Activated naive CD8-positive, alpha-beta T cell treated with anti-CD3 and anti-CD28 coated beads, Interleukin-2, amount 50 U/mL, for 16 hours (primary cell): ENCODE measurements at places on chromosomes 5 and 9.

DNA sequence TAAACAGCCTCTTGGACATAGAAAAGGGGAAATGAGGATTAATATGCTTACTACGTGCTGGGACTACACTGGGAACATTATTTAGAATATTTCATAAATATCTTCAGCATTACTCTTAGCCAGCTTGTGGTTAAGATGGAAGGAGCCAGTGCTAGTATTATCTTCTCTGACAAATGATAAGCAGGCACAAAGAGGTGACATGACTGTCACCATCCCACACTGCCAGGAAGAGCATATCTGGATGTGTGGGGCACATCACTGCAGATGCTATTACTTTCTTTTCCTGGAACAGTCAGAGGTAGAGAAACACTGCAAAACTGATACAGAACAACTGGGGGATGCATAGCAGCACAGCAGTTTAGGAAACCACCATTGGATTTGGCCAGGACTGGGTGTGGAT, 281.0 kb upstream of the TNC start:
- DNase-seq = no peak

- DNase-seq = no peak
These were observed 72.9 kb upstream of the PRLR start for GRCh38 chr5:35303152-35303551.

DNA sequence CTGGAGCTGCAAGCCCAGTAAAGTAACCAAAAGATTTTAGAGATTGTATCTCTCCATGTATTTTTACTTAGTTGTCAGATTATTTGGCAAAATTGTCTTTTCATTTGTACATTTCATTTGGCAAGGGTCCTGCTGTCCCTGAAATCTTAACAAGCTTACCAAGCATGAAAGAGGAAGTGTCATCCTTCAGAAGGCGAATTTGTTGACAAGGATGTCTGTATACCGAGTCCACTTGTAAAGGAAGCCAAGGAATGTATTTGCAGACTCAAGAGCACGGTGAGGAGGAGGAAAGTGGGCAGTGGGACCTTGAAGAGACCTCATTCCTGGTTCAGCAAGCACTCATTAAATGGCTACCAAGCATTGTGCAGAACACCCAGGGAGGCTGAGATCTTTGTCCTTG, 7.5 kb upstream of the OTULINL start:
- DNase-seq = no peak

DNA sequence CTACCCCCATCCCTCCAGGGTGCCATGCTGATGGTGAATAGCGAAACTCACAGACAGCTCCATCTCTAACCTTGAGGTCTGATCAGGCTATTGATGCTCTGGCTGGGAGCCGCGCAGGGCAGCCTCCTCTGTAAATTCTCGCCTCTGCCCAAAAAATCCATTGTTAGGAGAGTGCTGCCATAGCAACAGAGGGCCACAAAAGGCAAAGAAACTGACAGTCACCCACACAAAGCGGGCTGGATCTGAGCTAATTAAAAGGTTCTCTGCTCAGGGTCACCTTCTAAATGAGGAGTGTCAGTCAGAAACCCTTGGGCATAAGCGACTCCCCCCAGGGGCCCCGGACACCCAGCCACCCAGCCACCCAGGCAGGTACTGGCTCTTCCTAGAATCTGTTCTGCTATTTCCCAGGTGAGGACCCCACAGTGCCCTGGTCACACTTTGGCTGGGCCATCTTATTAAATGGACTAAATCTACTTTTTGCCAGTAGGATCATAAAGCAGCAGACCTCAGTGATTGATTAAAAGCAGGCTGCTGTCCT, 126.7 kb downstream of the MED10 start:
- no peak for DNase-seq

DNA sequence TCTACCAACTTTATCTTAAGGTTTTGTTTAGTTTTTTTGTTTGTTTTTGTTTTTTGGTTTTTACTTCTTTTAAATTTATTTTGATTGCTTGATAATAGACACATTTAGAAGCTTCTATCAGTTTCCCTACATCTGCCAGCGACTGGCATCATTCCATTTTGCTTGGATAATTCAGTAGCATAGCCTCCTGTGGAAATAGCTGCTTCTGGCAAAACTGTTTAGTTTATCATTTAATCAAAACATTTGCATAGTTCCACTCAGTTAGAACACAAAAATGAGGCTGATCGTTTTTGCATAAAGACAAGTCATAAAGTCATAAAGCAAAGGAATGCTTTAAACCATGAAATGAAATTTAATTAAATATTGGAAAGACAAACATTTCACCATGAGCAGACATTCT, 133.7 kb upstream of the NFIL3 start:
- no peak for DNase-seq

DNA sequence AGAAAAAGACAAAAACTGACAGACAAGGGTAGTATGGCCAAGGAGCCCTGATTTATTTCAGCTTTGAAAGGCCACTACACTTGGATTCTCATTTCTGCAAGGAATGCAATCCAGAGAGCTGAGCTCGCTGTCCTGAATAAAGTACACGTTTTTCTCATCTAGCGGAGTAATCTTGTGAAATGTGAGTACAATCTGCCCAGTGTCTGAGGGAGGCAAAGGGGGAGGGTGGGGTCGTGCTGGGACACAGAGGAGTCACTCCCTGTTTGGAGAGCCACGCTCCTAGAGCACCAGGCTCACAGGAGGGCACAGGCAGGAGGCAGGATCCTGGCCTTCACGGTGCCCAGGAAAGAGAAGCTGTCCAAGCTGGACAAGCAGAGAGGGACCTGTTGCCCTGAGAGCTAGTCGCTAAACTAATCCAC, 51.0 kb upstream of the IFNK start:
- no peak for DNase-seq

DNA sequence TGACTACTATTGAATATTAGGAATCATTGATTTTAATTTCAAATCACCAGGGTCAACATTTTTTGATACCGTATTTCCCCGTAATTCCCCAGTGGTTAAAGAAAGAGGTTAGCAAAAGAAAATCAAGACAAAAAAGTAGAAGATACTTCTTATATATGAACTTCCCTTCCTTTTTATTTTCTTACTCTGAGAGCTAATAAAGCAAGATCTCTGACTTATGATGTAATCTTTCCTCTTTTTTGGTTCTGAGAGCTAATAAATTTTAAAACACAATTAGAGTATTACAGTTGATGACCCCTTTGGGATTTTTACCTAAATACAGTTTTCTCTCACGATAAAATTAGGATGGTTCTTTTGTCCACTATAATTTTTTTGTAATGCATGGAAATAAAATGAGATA, 9.2 kb upstream of the FYB1 start:
- DNase-seq = no peak

- DNase-seq = no peak
These were observed 53.3 kb upstream of the CTSL start for GRCh38 chr9:87672586-87672985.

- no peak for DNase-seq
These were observed 109.8 kb upstream of the EDIL3 start for GRCh38 chr5:84494453-84494852.

DNA sequence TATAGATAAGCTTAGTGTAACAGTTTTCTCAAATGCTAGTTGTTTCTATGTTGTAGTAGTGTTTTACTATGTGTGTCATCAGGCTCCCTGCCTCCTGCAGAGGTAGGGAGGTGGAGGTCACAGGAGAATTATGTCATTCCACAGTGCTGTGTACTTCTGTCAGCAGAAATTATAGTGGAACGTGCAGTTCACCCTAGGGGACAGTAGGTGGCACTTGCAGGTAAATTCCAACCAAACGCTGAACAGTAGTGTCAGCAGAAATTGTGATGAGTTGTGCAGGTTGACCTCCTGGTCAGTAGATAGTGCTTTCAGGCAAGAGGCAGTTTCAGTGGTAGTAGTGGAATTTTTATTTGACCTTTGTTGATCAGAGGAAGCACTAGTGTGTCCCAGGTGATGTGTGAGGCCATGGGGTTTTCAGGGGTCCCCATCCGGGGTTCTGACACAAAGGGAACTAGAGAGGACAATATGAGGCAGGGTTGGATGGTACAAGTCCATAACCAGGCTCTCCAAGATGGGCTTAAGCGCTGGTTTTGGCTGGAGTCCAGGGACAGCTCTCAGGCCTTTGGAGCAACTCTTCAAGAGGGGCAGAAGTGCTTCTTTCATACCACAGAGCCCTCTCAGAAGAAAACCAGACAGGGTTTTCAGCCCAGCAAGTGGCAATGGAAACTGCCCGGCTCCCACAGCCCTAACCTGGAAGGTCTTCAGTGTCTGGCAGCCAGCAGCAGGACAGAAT, 402.9 kb downstream of the CYLC2 start:
- no peak for DNase-seq

DNA sequence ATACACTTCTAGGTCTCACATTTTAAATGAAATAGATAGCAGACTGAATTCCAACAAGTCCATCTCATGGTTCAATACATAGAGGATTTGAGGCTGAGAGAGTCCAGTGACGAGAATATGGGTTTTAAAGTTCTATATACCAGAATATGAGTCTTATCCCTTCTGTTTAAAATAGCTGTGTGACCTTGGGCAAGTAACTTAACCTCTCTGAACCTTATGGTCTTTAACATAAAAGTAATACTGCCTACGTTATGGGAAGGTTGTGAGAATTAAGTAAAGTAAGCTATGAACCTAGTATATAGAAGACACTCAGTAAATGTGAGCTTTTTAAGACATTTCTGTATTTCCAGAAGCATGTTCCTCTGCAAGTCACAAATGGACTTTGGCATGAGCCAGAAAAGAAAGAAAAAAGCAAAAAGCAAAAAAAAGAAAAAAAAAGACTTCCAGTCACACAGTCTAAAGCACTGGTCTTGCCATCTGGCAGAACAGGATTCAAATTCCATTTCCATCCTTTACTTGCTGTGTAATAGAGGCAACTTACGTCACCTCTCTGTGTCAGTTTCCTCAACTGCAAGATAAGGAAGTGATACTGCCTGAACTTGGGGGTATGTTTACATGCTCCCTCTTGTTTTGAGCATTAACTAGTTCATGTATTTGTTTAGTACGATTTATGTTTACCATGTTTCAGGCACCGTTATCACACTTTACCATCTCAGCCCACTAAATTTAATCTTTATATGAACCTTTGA, 248.2 kb downstream of the TRIM32 start:
- DNase-seq = no peak

- no peak for DNase-seq
These were observed 367.0 kb downstream of the NTRK2 start for GRCh38 chr9:85036496-85036895.

DNA sequence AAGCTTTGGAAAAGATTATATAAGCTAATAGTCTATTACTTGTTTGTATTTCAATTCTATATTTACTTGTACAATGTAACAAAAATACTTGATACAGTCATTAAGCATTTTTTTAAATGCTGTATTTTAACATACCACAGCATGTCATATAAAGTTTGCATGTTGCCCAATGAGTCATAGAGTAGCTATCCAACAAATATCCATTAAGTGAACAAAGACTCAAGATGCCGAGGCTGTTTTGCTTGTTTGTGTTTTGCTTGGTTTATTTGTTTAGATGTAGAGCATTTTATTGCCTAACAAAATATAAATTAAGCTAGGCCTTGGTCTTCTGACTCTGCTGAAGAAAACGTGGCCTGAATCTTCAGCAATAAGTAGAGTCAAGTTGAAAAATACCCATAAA, 1584.3 kb upstream of the NUDT12 start:
- DNase-seq = no peak

GRCh38 chr5:158987231-158987630, 112.5 kb downstream of the EBF1 start:
- DNase-seq = no peak

DNA sequence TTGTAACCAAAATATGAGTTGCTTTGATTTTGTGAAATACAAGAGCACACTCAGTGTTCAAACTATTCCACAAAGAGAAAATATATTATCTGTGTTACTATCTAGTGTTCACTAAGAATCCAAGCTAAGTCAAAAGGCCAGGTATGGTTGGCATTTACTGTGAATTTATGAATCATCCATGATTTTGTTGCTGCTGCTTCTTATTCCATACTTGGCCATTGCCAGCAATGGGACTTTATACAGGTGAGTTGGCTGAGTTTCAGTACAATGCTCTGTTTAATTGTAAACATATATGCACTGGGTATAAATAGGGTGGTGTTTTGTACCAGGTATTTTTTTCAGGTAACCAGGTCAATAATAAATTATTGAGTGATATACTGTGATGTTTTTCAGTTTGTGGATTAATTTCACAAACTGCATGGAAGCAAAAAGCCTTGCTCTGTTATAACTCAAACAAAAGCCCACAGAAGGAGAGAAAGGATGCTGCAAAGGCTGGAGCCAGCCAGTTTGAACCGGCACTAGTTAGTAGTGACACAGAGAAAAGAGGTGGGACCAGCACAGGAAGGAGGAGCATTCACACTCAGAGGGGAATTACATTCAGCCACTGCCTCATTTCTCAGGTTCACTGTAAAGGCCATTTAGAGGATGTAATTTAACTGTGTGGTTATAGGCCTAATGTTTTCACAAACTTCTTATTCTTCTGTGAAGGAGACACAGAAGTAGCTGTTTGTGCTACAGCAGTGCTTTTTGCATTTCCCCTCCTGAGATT, 381.8 kb downstream of the ADGRV1 start:
- no peak for DNase-seq

GRCh38 chr9:109336409-109336808, 15.6 kb upstream of the EPB41L4B start:
- DNase-seq = no peak

DNA sequence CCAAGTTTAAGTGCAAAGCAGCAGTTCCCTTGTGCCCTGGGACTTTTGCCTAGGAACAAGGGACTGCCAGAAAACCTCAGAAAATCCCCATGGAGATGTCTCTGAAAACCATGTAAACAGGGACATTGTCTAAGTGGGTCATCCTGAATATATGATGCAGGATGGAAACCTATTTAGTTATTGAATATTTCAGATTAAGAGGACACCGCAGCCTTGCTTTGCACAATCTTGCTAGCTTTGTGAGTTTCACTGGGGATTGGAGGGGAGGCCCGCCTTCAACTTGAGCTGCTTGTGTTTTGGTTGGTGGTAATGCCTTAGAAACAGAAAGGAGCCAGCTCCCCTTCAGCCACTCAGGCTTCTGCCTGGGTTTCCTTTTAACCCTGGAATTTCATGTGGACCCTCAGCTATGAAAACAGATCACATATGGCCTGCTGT, 112.8 kb downstream of the C9orf152 start:
- DNase-seq = no peak

- no peak for DNase-seq
These were observed 1061.8 kb downstream of the CDH12 start for GRCh38 chr5:21791304-21791703.

- no peak for DNase-seq
These were observed 105.1 kb upstream of the GNA14 start for GRCh38 chr9:77753180-77753579.

DNA sequence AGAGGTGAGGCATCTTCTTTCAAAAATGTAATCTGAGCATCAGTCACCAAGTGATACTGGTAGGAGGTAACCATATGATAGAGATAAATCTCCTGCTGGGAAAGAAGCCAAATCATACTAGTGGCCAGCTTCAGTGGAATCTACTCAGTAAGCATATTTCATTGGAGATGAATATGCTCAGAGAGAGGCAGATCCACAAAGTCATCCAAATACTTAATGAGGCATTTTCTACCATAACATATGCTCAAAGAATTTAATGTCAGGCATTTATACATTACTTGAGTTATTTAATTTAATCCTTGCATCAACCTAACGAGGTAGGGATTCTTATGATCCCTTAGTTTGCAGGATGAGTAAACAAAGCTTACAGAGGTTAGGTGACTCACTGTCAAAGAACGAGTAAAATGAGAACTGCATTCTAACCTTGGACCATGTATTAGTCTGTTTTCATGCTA, 50.9 kb upstream of the DMRTA1 start:
- no peak for DNase-seq
